ENCODE measurements at places on chromosomes 2 and 18. TPM values are rescaled to one million over a fixed set of nuclear protein-coding genes. Genes with fewer than 3 reads are reported as not detected.

- no peak overlapping the region for H3K27ac ChIP-seq
- H3K27me3 ChIP-seq = no peaks in the 10 kb centered on the region
- H3K4me1 ChIP-seq = no peaks in the 10 kb centered on the region
- DNase-seq = no peak
- no peak overlapping the region for H3K4me3 ChIP-seq
Observed at GRCh38 chr2:231752061-231752460, 29.0 kb downstream of the PDE6D start.

GRCh38 chr2:98734162-98734561, 3.2 kb upstream of the MGAT4A start:
- DNase-seq = no peak
- H3K27me3 ChIP-seq = peaks cover 28% of the 10 kb centered on the region
- peaks cover 2% of the 10 kb centered on the region for H3K4me1 ChIP-seq
- H3K27ac ChIP-seq = no peak overlapping the region

The TEX44 gene
- not detected for polyA plus RNA-seq

DNA sequence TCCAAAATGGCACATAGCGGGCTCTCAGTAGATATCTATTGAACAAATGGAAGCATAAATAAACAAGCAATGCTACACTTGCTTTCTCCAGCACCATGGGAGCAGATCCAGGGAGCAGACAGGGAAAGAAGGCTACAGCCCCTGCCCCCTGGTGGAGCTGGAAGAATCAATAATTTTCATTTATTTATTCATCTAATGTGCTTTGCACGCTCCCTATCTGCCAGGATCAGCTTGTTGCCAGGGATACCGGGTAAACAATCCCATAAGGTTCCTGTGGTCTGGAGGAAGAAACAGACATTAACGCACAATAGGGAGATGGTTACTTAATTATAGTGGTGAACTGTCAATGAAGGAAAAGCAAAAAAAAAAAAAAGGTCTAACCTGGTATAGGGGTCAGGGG, 40.1 kb upstream of the CLASP1 start:
- peak; percentile 87 for DNase-seq
- no peaks in the 10 kb centered on the region for H3K36me3 ChIP-seq
- H3K4me3 ChIP-seq = no peak overlapping the region
- no peaks in the 10 kb centered on the region for H3K27me3 ChIP-seq
- no peak overlapping the region for H3K27ac ChIP-seq
- H3K4me1 ChIP-seq = peaks cover 6% of the 10 kb centered on the region

GRCh38 chr2:144834998-144835633, 315.2 kb upstream of the ZEB2 start:
- H3K27me3 ChIP-seq = no peaks in the 10 kb centered on the region
- no peak overlapping the region for H3K4me3 ChIP-seq
- peaks cover 16% of the 10 kb centered on the region for H3K4me1 ChIP-seq
- H3K36me3 ChIP-seq = no peaks in the 10 kb centered on the region
- no peak for DNase-seq

GRCh38 chr2:175931805-175932204, 70.3 kb downstream of the LNPK start:
- H3K27ac ChIP-seq = peak overlapping the region; percentile 45
- no peak for DNase-seq
- no peak overlapping the region for H3K4me3 ChIP-seq
- H3K36me3 ChIP-seq = peaks cover 19% of the 10 kb centered on the region

The CYS1 gene
- polyA plus RNA-seq = 1.2 TPM

- no peak for DNase-seq
- H3K27me3 ChIP-seq = no peaks in the 10 kb centered on the region
- H3K4me3 ChIP-seq = no peak overlapping the region
- H3K36me3 ChIP-seq = no peaks in the 10 kb centered on the region
Observed at GRCh38 chr18:44957025-44957424, 276.3 kb downstream of the SETBP1 start.

DNA sequence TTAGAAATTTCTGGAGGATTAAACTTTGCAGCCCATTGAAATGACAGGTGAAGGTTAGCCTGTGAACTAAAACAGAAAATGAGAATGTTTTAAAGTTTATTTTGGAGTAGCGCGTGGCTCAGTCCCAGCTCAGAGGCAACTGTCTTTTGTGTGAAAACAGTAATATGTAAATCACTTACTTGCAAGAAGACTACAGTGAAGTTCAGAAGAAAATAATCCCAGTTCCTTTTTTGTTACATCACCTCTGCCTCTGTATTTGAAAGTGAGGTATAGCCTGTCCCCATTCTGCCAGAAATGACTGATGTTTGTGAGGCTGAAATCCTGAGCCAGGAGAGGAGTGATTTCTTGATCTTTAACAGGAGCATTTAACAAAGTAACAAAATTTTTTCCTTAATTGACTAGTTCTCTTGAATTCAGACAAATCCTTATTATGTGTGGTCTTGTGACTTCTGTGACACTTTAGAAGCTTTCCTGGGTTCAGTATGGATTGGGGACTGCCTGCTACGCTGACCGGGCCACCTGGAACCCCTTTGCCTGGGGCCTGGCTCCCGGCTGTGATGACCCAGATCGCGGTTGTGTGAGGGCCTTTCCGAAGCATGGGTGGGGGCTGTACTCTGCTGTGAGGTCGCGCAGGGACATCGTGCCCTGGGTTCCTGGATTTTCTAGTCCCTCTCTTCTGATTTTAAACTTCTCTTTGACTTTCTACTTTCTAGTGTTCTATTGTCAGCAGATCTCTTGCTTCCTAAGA, 24.3 kb downstream of the TRAPPC12 start:
- H3K36me3 ChIP-seq = peaks cover 69% of the 10 kb centered on the region
- no peak overlapping the region for H3K27ac ChIP-seq
- H3K27me3 ChIP-seq = no peaks in the 10 kb centered on the region
- H3K4me1 ChIP-seq = peaks cover 19% of the 10 kb centered on the region

DNA sequence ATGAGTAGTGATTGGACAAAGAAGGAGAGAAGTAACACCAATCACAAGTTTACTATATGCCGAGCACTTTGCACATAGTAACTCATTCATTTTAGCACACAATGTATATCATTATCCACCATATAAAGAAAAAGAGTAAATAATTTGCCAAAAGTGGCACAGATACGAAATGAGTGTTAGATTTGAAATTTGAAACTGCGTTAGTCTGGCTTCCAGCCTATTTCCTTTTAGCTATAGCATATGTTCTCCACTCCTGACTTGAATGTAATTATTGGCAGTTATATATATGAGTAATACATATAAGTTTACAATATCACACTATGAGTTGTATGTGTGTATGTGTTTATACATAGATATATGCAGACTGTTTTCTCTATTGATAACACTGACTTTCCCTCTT, 98.6 kb downstream of the NOL4 start:
- no peaks in the 10 kb centered on the region for H3K27me3 ChIP-seq
- no peak overlapping the region for H3K27ac ChIP-seq
- DNase-seq = no peak

DNA sequence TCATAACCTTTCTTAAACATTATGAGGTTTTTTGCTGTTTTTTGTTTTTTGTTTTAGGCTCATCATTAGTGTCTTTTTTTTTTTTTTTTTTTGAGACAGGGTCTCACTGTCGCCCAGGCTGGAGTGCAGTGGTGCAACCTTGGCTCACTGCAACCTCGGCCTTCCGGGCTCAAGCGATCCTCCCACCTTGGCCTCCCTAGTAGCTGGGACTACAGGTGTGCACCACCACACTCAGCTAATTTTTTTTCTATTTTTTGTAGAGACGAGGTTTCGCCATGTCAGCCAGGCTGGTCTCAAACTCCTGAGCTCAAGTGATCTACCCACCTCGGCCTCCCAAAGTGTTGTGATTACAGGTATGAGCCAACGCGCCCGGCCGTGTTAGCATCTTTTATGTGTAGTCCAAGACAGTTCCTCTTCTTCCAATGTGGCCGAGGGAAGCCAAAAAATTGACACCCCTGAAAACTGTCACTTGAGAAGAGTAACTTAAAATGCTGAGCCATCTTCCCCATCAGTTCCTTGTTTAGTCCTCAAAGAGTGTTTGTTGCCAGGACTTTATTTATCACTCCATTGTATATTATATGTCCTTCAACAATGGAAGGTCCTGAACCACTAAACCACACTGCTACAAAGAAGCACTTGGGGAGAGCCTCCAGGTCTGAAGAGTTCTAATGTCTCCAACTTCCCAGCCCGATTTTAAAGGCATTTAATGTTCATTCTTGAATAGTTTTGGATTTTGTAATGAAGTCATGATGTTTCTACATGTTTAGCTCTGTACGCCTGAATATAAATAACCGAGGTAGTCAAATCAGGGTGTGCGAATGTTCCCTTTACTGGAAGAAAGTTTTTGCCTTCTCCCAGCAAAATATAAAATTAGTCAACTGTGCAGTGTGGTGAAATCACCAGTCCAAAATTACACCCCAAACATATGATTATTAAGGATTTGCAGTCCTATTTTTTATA, 26.4 kb downstream of the ZNF516 start:
- no peak for DNase-seq
- H3K4me3 ChIP-seq = no peak overlapping the region
- H3K27ac ChIP-seq = no peak overlapping the region
- H3K4me1 ChIP-seq = no peaks in the 10 kb centered on the region

GRCh38 chr2:4369826-4370419, 666.5 kb downstream of the DCDC2C start:
- no peak for DNase-seq
- H3K27me3 ChIP-seq = no peaks in the 10 kb centered on the region

DNA sequence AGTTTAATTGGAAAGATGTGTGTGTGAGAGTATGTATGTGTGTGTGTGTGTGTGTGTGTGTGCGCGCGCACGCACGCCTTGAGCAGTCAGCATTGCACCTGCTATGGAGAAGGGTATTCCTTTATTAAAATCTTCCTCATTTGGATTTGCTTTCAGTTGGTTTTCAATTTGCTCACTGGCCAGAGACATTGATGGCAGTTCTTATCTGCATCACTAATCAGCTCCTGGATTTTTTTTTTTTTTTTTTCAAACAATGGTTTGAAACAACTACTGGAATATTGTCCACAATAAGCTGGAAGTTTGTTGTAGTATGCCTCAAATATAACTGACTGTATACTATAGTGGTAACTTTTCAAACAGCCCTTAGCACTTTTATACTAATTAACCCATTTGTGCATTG, 48.0 kb downstream of the FEZ2 start:
- H3K36me3 ChIP-seq = peaks cover 87% of the 10 kb centered on the region
- no peaks in the 10 kb centered on the region for H3K27me3 ChIP-seq
- peak; percentile 29 for DNase-seq
- H3K4me1 ChIP-seq = peaks cover 6% of the 10 kb centered on the region

The PJVK gene
- polyA plus RNA-seq = 10.8 TPM

DNA sequence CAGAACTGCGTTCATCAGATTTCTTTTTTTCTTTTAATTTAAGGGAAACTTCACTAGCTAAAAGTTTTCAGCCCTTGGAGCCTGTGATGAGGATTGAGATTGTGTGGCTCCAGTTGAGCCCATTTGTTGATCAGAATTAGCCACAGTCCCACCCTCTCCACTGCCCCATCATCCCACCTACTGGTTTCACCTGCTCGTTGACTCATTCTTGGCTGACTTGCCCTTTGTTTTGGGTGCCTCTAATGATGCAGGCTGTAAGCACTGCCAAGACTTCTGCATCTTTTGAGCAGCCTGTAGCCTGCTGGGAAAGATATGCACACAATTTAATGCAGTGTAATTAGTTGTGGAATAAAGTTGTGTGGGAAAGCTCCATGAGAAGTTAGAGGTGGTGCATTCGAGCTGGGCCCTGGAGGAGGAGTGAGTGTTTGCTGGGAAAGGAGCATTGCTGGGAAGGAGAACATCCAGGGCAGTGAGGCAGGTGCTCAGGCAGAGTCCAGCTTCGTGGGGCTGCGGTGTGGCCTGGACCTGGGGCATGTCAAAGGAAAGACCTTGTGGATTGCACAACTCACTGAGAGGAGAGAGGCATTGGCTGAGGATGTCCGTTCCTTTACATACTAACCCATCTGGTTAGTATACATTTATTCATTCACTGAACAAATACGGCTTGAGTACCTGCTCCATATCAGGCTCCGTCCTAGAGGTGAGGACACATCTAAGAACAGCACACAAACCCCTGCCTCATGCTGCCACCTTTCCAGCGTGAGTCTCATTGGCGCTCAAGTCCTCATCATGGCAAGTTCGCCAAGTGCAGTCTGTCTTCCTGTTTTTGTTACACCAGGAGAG, 18.2 kb downstream of the ASPRV1 start:
- H3K36me3 ChIP-seq = peaks cover 27% of the 10 kb centered on the region
- H3K4me1 ChIP-seq = no peaks in the 10 kb centered on the region
- no peak for DNase-seq
- no peak overlapping the region for H3K27ac ChIP-seq
- H3K27me3 ChIP-seq = no peaks in the 10 kb centered on the region

GRCh38 chr2:27185331-27186026, 26.4 kb upstream of the ATRAID start:
- H3K36me3 ChIP-seq = no peaks in the 10 kb centered on the region
- no peaks in the 10 kb centered on the region for H3K27me3 ChIP-seq
- H3K4me1 ChIP-seq = no peaks in the 10 kb centered on the region
- no peak overlapping the region for H3K4me3 ChIP-seq
- H3K27ac ChIP-seq = peak overlapping the region; percentile 46
- no peak for DNase-seq

- H3K4me3 ChIP-seq = no peak overlapping the region
- no peaks in the 10 kb centered on the region for H3K27me3 ChIP-seq
- H3K27ac ChIP-seq = no peak overlapping the region
- no peaks in the 10 kb centered on the region for H3K36me3 ChIP-seq
Observed at GRCh38 chr2:179252423-179252822, 12.2 kb downstream of the SESTD1 start.

GRCh38 chr2:222609381-222609780, 46.5 kb downstream of the FARSB start:
- no peak for DNase-seq
- no peak overlapping the region for H3K4me3 ChIP-seq

DNA sequence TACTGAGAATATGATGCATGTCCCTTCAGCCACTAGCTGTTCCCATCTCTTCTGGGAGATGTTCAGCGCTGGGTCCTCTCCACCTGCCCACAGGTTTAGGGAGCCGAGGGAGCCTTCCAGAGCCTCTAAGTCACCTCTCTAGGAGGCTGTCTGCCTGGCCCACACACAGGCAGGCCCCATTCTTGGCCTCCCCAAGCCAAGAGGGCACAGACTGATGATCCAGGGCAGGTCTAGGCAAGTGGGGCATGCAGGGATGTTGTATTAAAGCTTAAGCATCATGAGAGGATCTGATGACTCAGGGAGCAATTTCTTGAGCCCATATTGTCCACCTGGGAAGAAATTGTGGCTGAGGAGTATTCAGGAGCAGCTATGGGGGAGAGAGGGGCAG, 19.9 kb downstream of the TMSB10 start:
- H3K27me3 ChIP-seq = no peaks in the 10 kb centered on the region
- no peak overlapping the region for H3K27ac ChIP-seq
- peaks cover 8% of the 10 kb centered on the region for H3K4me1 ChIP-seq
- no peak overlapping the region for H3K4me3 ChIP-seq

GRCh38 chr2:223925106-223925505, 20.0 kb downstream of the WDFY1 start:
- no peak overlapping the region for H3K27ac ChIP-seq
- H3K4me3 ChIP-seq = no peak overlapping the region
- H3K27me3 ChIP-seq = no peaks in the 10 kb centered on the region
- DNase-seq = no peak
- H3K4me1 ChIP-seq = no peaks in the 10 kb centered on the region

The LIMS3 gene
- polyA plus RNA-seq = 3.6 TPM

DNA sequence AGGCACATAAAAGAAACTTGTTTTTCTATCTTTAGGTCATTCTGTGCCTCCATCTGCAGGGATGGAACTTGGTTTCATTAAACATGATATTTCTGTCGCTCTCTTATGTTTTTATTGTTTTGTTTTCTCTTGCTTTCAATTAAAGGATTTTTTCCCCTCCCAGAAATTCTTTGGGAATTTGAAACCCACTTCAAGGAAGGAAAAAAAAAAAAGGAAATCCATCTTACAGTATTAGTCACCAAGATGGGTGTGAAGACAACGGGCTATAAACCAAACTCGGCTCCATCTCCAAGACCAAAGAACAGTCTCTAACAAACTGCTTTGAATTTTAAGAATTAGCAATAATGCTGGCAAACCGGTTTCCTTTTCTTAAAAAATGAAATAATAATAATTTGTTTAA, 244.1 kb downstream of the BCL11A start:
- H3K27me3 ChIP-seq = no peaks in the 10 kb centered on the region
- no peaks in the 10 kb centered on the region for H3K4me1 ChIP-seq
- H3K36me3 ChIP-seq = no peaks in the 10 kb centered on the region

Data from SK-N-SH (cell line).